Fibroblast of skin of left quadriceps (primary cell): ENCODE measurements at places on chromosomes 4 and X.

DNA sequence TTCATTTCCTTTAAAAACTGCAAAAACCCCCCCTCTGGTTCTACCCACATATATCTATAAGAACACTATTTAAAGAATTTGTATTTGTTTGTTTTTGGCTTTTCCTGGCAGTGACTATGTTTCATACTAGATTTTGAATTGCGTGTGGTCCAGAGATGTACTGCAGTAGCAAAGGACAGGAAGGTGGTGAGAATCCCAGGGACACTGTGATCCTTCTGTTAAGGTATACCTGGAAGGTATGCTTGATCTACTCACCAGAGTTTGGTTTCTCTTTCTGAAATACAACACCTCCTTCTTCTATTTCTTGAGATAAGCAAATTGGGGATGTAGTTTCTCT, 129.6 kb upstream of the RASGEF1B start:
- DNase-seq: no peak

DNA sequence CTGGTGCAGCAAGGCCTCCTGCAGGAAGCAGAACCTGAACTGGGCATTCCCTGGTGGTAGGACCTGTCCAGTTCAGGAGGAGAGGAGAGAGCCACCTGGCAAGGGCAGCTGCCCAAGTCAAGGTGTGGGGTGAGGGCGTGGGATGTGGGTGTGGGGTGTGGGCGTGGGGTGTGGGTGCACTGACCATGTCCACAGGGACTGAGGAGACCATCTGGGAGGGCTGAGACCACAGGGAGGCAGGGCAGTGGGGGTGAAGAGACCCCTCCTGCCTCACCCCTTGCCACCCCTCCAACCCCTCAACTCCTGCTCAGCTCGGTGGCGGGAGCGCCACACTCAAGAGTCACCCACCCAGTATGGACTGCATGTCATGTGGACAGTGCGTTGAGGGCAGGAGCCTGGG, 117.9 kb downstream of the CPZ start:
- no peak for DNase-seq

DNA sequence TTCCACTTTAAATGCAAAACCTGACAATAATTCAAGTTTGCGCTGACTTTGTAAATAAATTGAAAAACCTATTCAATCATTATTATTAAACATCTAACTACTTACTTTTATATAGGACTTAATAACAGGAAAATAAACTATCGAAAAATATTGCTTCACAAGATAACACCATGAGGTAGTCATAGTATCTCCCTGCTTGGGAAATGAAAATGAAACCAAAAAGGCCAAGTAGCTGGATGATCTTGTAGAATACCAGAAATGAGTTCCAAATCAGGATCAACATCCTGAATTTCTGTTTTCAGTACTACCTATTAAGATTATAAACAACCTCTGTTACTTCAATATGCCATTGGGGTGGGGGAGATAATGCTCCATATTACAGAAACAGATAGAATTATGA, 58.9 kb downstream of the CHIC2 start:
- DNase-seq: no peak

DNA sequence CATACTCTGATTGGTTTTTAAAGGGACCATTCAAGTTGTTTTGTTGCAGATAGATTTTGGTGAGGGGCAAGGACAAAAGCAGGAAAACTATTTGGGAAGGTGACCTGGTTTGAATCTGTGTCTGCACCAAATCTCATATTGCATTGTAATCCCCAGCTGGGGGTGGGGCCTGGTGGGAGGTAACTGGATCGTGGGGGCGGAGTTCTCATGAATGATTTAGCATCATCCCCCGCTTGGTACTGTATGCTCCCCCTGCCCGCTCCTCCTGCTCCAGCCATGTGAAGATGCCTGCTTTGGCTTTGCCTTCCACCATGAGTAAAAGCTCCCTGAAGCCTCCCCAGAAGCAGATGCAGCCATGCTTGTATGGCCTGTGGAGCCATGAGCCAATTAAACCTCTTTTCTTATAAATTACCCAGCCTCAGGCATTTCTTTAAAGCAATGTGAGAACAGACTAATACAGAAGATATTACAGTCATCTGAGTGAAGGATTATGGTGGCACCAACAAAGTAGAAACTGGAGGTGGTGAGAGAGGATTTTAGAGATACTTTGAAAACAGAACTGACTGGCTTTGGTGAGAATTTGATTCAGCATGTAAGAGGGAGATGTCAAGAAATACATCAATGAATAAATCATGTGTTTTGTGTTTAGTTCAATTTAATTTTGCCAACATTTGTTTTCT, 14.4 kb downstream of the IL21 start:
- no peak for DNase-seq

DNA sequence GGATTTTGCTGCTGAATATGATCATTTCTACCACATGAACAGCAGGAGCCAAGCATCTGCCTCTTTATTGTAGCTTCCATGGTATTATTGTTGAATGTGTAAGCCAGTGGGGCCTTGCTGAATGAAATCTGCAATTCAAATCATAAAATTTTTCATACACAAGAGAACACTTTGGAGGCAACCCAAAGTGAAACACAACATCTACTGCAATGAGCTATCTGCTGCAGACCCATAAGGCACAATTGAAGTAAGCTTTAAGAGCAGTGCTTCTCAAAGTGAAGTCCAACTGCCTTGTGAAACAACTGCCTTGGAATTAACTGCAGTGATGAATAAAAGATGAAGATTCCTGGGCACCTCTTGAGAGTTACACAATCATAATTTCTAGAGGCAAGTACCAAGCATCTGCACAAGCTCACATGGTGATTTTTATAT, 626.3 kb upstream of the INTU start:
- DNase-seq: no peak
